CD8-positive, alpha-beta memory T cell (primary cell): ENCODE measurements at places on chromosomes 16 and 17.
A peak's percentile ranks its signal among the peaks of the same experiment; 100 is the strongest.

GRCh38 chr16:5447734-5448133, 350.1 kb upstream of the EEF2KMT start:
- DNase-seq: no peak

- DNase-seq: no peak
Measured at GRCh38 chr17:16417896-16418684, 2.7 kb downstream of the TRPV2 start.

- DNase-seq: no peak
Measured at GRCh38 chr17:16486373-16487250, 5.4 kb downstream of the LRRC75A start.

DNA sequence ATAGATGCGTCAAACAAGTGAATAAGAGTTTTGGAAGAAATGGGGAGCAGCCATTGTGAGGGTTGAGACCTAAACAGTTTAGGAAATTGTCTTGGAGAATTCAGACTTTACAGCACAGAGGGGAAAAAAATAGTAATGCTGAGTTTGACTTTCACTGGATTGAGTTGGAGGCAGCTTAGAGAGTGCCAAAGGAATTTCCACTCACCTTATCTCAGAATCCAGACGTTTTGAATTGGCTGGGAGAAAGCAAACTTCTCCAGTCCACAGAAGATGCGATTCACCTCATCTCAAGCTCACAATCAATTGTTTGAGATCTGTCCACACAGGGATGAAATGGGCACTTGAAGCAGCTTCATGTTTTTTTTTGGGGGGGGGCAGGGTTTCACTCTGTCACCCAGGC, 663.5 kb upstream of the SALL1 start:
- no peak for DNase-seq

DNA sequence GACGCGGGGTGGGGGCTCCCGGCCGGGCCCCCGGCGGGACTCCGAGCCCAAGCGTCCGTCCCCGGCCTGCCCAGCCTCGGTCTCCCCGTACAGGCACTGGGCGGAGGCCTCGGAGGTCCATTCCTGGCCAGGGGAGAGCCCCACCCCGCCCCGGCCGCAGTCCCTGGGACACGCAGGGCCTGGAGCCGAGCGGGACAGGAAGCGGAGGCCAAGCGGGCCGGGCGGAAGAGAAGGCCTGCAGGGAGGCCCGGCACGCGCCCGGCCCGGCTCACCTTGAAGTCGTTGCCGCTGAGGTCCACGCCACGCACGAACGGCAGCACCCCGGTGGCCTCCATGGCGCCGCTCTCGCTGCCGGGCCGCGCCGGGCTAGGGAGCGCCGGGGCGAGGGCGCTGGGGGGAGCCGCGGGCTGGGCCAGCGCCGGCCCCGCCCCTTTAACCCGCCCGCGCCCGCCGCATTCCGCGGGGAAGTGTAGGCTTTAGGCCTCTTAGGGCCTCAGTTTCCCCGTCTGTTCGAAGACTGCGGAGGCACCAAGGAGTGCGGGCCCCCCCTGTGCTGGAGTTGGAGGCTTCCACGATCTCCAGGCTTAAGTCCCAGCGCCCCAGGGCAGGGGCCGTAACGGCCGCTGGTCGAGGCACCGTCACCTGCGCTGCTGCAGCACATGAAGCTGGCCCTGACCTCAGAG, at the start of gene FLII:
FLII (minus strand) TSS at position 383 of the 683 bp plus-strand sequence; CDS start at position 335, 48 bp downstream.
- DNase-seq: peak; percentile 49

- DNase-seq: no peak
Measured at GRCh38 chr17:47145351-47145750, 43.7 kb downstream of the CDC27 start.

- DNase-seq: no peak
Measured at GRCh38 chr17:18008496-18009268, 30.3 kb downstream of the ATPAF2 start.

DNA sequence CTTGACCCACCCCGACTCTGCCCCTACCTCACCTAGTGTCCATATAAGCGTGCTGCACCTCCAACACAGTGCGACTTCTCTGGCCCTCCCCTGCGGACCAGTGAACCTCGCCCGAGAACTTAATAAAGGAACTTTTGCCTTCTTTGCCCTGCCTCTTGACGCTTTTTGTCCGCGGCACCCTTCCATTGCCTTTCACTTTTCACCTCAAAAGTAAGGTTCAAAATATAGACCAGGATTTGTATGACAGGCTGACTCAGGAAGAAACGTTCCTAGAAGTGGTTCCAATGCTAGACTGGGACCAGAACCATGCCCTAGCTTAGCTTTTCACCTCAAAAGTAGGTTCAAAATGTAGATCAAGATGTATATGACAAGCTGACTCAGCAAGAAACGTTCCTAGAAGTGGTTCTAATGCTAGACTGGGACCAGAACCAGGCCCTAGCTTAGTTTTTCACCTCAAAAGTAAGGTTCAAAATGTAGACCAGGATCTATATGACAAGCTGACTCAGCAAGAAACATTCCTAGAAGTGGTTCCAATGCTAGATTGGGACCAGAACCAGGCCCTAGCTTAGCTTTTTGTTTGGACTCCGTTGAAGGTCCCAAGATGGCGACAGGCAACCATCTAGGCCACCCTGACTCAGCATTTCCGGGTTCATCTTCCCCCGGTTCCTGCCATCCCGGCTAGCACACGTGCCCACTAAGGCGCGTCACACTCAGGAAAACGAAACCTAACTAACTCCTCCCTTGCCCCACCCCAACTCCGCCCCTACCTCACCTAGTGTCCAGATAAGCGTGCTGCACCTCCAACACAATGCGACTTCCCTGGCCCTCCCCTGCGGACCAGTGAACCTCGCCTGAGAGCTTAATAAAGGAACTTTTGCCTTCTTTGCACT, 51.0 kb upstream of the TMEM97 start:
- DNase-seq: no peak

- DNase-seq: no peak
Measured at GRCh38 chr16:12750554-12750918, 53.2 kb downstream of the CPPED1 start.

DNA sequence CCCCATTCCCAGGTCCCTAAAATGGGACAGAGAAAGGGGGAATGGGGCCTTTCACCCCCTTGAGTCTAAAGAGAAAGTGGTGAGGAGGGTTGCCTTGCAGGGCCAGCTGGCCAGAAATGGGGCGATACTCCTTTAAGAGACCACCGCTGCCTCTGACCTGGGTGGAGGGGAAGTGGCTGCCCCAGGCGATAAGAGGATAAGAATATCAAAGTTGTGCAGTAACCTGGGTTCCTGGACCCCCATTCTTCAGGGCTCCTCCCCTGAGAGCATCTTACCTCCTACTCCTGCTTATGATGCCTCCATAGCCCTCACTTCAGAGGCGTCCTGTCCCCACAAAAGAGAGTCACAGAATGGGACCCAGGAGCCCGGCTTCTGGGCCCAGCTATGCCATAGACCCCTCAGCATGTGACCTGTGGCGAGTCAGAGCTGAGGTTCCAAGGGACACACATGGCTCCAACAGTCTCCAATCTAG, 5.2 kb upstream of the TSPOAP1 start:
- DNase-seq: no peak

GRCh38 chr16:68281368-68282063, 17.2 kb downstream of the SLC7A6 start:
- no peak for DNase-seq

- no peak for DNase-seq
Measured at GRCh38 chr17:64534187-64534586, 27.4 kb downstream of the CEP95 start.

GRCh38 chr17:78781104-78781892, 775 bp downstream of the CYTH1 start:
- DNase-seq: peak; percentile 34

GRCh38 chr16:89749637-89750036, 28.3 kb downstream of the ZNF276 start:
- DNase-seq: no peak

- no peak for DNase-seq
Measured at GRCh38 chr17:42241871-42242270, 34.3 kb downstream of the STAT5B start.

DNA sequence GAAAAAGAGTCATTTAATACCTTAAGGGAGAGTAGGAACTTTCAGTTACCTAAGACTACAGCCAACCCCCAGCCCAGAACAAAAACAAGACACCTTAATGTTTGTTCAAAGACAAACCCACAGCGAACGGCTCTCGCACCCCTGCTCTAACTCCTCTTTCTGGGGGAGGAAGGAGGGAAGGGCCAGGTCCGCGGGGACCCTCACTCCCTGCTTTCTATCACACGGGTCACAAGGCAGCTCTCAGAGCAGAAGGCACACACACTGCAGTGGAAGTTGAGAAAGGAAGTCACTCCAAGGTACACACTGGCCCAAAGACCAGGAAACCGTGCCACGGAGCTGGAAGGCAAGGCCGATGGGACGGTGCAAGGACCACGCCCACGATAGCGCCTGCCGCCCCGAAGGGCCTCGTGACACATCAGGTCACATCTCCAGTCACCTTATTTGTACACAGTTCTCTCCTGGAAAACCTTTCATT, 10.0 kb downstream of the LITAFD start:
- DNase-seq: no peak

GRCh38 chr17:49402706-49403105, 12.0 kb downstream of the PHB1 start:
- no peak for DNase-seq

DNA sequence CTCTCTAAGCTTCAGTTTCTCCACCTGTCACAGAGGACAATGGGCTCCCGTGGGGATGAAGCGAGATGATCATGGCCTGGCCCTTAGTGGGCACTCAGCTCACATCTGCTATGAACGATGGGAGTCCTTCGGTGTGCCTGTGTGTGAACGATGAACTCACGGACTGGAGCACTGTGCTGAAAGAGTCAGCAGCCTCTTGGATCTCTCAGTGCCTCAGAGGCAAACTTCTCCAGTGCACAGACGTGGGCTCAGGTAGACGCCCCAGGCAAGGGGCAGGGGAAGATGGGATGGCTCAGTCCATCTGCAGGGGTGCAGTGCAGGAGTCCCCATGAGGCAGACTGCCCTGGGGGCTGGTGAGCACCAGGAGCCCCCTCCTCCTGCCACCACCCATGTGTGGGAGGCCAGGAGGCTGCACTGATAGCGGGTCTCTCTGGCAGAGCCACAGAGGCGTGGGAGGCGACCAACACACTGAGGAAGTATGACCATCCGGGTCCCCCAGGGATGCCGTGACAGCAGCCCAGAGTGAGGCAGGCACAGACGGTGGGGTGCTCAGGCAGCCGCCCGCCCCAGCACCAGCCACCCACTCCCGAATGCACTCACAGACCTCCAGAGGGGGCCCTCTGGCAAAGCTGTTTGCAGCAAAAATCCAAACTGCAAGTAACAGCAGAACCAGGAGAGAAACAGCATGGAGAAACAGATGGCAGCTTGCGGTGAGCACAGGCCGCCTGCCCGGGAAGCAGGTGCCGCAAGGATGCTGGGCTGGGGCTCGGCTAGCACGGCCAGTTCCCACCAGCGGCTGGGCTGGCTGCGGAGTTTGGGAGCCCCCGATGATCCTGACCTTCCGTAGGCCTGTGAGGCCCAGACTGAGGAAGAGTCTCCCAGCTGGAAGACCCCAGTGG, 82.7 kb downstream of the RPH3AL start:
- no peak for DNase-seq

DNA sequence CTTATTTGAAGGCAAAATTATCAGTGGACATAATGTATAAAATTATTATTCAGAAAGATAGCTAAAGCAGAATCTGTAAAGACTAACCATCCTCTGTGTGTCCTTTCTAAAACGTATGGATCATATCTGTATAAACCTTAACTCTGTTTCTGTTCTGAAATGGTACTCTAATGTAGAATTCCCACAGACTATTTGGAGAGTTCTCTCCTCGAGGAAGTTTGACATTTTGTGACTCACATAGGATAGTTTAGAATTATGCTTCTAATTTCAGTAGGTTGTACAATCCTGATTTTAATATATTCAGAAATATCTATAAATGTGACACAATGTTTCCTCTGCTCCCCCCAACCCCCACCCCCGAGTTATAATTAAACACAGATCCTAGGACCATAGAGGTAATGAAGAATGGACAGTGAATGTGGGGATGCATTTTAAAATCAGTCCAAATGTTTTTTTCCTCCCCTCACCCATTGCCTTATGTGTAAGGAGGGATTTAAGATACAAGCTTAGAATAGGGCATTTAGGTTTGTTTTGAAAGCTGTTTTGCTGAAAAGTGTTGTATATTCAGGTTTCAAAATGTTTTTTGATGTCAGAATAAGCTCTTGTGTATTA, 66.8 kb downstream of the BCAS3 start:
- DNase-seq: no peak
